ENCODE measurements at places on chromosomes 2 and 18.

DNA sequence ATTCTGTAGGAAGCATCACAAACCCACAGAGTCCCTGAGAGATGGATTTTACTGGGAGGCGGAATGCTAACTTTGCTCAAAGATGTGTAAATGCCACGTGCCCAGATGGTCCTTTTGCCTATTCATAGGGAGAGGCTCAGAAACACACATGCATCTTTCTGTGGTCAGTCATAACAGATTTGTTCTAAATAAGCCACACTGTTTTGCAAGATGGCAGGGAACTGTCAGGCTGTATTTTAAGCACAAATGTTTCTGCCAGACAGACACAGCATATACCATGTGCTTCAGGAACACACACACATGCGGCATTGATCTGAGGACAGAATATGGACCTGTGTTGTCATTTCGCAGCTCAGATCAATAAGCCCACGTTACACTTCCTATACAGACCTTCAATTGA, 312.0 kb downstream of the GPD2 start:
- no peak for DNase-seq

DNA sequence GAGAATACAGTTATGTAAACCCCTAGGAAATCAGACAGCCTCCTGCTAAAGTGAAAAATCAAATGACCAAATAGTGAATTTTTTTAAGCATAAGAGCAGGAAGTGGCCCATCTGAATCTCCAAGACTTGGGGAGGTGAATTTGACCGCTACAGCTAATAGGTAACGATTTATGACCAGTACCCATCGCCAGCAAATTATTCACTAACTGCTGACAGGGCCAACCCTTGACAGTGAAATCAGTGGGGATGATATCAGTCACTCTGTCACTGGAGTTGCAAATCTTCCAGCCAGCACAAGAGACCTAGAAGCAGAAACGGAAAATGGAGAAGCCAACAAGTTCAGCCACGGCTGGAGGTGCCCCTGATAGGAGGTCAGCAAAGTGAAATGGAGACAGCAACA, 164.3 kb upstream of the PIK3C3 start:
- no peak for DNase-seq

GRCh38 chr18:46650681-46651080, 6.3 kb downstream of the LOXHD1 start:
- no peak for DNase-seq

DNA sequence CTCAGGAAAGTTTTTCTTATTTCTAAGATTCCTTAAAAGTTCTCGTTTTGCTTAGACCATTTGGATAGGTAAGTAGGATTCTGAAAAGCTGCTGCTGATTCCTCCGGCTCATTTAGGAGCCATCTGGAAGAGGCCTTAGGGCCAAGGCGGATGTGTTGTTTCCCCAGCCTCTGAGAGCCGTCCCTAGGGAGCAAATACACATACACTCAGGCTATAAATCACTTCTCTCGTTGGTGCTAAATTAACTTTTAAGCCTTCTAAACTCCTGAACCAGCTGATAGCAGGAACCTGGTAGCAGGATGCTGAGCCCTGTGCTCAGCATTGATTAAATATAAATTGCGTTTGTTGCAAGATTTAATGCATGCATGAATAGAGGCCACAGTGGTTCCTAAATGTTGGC, 109.8 kb downstream of the ADCYAP1 start:
- DNase-seq, result no peak

DNA sequence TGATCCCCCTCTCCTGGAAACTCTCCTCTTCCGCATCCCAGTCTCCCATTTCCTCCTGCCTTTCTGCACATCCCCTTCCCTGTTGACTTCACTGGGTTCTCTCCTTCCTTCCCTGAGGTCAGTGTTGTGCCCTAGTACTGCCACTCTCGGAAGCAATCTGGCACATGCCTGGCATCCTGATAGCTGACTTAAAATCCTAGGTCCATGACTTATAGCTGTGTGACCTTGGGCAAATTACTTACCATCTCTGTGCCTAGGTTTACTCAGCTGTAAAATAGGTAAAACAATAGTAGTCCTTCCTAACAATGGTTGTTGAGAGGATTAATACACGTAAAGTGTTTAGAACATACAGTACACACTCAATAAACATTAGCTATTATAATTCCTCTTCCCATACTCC, 9.3 kb downstream of the EVA1A start:
- DNase-seq, result no peak

GRCh38 chr2:175630280-175631244, 371.5 kb downstream of the LNPK start:
- no peak for DNase-seq

- peak; percentile 83 for DNase-seq
Observed at GRCh38 chr2:54479424-54479823, 23.3 kb downstream of the SPTBN1 start.

- DNase-seq, result no peak
Observed at GRCh38 chr2:224751996-224752698, 36.0 kb upstream of the CCDC195 start.

- DNase-seq, result peak; percentile 94
Observed at GRCh38 chr2:47076586-47077441, 78.3 kb downstream of the STPG4 start.

GRCh38 chr2:227822416-227823003, 8.9 kb downstream of the CCL20 start:
- DNase-seq, result peak; percentile 66

GRCh38 chr18:61569176-61569892, 236.1 kb downstream of the CDH20 start:
- DNase-seq, result peak; percentile 92

DNA sequence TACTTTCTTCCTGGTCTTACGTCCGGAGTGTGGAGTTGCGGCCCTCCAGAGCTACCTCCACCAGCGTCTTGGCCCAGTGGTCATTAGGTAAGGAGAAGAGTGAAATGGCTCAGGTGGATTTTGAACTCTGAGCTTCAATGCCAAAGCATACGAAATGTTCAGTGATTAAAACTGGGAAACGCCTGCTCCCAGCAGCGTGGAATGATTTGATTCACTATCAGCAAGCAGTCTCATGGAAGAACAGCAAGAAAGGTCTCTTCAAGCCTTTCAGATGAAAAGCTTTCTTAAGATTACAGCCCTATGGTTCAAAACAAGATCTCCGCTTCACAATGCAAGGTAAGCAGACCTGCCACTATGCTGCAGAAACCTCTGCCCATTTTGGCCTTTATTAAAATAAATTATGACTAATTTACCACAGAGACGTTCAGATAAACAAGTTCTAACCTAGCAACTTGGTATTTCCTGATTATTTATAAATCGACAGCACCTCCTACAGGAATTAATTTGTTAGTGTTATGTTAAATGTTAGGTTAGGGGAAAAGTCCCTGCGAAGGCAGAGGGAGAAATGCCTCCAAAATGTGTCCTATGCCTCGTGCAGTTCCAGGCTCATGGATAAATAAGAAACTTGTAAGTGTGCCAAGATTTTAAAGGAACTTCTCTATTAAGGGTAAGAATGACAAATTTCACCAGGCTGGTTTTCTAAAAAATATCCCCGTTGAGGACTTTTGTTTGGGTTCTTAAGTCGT, 10.1 kb downstream of the SP9 start:
- peak; percentile 40 for DNase-seq

- DNase-seq, result no peak
Observed at GRCh38 chr2:144237830-144238627, 281.9 kb downstream of the ZEB2 start.

DNA sequence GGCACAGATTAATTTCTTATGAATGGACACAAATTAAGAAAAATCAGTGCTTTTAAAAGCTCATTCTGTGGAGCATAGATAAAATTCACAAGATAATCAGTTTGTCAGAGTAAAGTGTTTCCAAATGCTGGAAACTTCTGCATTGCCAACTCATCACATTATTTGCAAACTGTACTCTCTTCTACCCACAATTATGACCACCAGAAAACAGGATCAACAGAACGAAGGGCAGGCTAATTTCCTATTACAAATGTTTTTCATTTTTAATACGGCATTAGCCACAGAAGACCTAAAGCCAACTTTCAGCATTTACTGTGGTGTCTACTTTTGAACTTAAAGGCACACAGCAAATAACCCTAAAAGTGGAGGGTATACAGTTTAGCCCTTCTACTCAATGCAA, 6.0 kb downstream of the IRS1 start:
- DNase-seq, result peak; percentile 52

DNA sequence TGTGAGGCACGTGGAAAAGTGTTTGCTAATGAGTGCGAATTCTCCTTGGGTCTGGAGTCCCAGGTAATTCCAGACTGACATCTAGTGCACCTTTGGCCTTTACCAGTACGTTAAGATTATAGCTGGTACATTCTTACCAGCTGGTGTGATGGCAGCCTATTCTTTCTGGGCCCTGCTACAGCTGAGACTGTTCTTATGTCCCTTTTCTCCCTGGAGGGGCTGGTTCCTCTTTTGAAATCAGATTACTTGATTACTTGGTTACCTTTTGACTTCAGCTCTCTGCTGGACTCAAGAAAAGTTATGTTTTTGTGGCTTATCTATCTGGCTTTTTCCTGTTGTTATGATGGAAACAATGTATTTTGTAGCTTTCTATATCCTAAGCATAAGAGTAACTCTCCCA, 14.5 kb downstream of the CABYR start:
- DNase-seq, result no peak

DNA sequence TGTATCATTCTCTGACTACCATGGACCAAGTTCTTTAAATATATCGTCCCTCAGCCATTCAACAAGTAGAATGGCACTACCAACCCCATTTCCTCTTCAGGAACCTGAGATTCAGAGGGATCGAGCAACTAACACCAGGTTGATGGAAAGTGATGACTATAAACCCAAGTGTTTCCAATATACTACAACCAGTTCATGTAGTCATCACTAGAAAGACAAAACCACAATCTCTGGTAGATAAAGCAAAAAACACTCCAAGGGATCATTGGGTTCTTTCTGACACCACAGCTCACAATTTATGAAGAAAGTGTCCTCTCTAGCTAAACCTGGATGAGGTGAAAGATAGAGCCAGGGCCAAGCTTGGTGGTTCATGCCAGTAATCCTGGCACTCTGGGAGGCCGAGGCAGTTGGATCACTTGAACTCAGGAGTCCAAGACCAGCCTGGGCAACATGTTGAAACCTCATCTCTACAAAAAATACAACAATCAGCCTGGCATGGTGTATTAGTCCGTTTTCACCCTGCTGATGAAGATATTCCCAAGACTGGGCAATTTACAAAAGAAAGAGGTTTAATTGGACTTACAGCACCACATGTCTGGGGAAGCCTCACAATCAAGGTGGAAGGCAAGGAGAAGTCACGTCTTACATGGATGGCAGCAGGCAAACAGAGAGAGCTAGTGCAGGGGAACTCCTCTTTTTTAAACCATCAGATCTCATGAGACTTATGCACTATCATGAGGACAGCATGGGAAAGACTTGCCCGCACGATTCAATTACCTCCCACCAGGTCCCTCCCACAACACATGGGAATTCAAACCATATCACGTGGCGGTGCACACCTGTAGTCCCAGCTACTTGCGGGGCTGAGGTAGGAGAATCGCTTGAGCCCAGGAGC, 2.2 kb downstream of the CD226 start:
- DNase-seq, result no peak

DNA sequence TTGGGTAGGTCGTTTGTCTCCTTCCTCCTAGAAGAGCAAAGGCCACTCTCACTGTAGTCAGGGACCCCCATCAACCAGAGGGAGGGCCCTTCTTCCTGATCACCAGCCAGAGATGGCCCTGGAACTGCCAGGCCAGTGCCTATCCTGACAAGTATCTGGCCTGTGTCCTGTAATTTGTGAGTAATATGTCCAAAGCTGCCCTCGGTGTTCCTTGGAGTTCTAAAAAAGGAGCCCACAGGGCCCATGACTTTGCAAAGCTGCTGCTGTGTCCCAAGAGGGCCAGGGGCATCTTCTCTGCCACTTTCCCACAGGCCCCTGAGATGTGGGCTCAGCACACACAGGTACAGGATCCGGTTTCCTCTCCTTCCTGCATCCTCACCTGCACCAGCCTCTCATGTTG, 212.4 kb downstream of the SEPTIN10 start:
- no peak for DNase-seq

GRCh38 chr2:71832388-71832787, 315.3 kb downstream of the CYP26B1 start:
- no peak for DNase-seq

DNA sequence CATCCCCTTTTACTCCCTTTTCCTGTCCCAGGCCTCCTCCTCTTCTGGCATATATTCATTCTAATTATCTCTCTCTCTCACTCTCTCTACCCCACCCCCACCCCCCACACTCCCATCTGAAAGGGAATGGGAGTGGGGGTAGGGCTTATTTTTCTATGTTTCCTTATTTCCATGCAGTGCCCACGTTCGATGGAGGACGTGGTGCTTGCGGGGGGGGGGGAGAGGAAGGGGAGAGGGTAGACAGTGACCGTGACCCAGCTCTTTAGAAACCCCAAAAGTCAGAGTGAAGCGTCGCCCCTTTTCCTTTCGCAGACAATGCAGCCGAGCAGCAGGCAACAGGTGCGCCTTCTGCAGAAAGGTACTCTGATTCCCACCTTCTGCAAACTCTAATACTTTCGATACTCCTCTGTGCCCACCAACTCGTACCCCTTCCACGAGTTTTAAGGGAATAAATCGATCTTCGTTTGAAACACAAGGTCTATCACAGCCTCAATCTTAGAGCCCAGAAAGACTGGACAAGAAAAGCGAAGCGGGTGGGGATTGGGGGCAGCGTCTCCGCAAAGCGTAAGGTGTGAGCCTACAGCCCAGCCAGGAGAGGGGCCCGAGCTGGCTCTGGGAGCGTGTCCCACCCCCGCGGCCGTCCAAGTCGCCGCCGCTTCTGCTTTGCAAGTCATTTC, 891 bp upstream of the NR4A2 start:
- peak; percentile 7 for DNase-seq

DNA sequence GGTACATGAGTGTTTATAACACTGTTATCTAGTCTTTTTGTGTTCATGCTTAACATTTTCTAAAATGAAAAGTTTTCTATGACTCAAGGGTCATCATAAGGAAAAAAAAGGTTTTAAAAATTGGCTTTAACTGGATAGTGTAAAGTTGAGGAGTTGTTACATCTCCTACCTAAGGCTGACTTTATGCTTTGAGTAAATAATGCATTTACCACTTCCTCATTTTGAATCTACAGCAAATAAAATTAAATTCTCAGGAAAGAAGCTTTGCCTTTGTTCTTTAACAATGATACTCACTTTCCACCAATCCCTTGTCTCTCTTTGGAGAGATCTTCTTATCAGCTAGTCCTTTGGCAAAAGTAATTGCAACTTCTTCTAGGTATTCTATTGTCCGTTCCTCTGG, 29.7 kb downstream of the HADHA start:
- DNase-seq, result no peak

DNA sequence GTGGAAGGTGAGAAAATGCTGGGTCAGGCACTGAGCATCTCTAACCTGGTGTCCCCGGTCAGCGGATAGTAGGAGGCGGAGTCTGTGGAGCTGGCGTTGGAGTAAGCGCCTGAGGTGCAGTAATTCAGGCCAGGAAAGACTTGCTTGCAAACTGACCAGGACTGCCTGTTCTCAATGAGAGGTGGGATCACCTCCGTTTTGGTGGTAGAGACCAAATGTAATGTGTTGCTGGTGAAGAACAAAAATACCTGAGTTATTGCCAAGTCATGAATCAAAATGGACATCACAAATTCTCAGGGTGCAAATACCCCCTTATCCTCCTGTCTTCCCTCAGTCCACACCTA, 24.2 kb downstream of the APOB start:
- DNase-seq, result no peak

GRCh38 chr2:16359961-16360360, 305.7 kb downstream of the CYRIA start:
- DNase-seq, result no peak
